ENCODE measurements at places on chromosomes 6 and 20. TPM values are rescaled to one million over a fixed set of nuclear protein-coding genes. Genes with fewer than 3 reads are reported as not detected.

DNA sequence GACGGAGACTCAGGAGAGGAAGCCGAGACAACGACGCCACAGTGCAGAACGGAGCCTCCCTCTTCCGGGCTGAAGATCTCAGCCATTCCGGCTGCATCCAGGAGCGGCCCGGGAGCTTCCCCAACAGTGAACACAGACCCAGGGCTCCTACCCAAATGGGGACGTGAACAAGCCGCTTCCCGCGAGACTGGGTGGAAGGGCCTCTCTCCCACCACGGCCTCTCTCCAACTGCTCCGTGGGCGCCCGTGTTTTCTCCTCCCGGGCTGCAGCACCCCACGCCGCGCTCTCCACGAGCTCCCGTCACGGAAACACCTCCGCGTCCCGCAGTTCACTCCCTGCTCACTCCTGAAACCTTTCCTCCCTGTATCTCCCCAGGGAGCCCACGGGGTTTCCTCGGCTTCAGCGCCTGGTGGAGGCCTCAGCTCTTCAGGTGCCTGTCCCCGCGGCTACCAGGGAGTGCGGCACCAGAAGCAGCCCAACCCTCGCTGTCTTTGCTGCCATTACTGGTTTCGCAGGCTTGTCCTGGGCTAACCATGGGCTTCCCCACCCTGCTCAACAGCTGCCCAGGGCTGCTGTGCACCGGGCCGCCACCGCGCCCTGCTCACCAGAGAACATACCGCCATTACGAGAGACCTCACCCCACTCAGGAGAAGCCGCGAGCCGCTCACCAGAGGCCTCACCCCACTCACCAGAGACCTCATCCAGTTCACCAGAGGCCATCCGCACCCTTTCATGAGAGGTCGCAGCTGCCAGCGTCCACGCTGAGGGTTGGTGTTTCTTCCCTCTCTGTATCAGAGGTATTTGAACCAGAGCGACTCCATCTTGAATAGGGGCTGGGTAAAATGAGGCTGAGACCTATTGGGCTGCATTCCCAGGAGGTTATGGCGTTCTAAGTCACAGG, 922.8 kb downstream of the QKI start:
- no peak overlapping the region for H3K27ac ChIP-seq
- peaks cover 11% of the 10 kb centered on the region for H3K36me3 ChIP-seq
- no peaks in the 10 kb centered on the region for H3K27me3 ChIP-seq
- H3K4me3 ChIP-seq: no peak overlapping the region
- DNase-seq: no peak

DNA sequence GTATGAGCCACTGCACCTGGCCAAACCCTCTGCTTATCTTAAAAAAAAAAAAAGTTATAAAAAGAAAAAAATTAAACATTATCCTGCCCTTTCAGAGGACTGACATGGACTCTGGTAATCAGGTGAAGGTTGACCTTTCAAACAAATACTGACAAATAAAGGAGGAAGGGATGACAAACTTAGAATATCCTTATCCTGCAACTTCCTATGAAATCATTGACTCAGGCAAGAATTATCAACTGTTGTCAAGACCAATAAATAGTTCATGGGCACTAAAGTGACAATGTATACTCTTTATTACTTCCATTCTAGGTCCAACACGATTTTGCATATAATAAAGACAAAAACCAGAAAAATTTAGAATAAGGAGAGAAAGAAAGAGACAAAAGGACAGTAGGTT, 117.9 kb downstream of the KIF16B start:
- DNase-seq: no peak
- no peak overlapping the region for H3K27ac ChIP-seq
- no peaks in the 10 kb centered on the region for H3K36me3 ChIP-seq

GRCh38 chr6:75281653-75282052, 2.9 kb downstream of the TMEM30A start:
- peak overlapping the region; percentile 66 for H3K4me3 ChIP-seq
- H3K4me1 ChIP-seq: peaks cover 51% of the 10 kb centered on the region
- no peaks in the 10 kb centered on the region for H3K27me3 ChIP-seq
- no peak for DNase-seq
- H3K36me3 ChIP-seq: no peaks in the 10 kb centered on the region

NKX2-2 gene
- not detected for total RNA-seq

DNA sequence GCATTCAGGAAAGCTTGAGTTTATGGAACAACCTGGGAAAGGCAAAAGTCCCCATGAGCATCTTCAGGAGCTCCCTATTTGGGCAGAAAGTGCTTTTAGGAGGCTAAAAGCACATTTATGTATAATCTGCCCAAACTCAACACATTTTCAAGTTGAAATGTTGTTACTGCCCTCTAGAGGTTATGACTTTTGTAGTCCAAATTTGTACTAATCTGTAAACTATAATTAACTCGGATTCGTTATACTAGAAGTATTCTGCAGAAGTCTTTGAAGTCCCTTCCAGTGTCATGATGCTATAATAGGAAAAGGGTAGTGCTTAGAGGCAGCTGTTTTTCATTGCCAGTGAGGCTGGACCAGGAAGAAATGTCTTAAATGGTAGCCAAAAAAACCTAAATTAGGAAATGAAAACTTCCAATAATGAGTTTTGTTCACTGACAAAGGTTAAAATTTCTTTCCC, 44.8 kb upstream of the EMILIN3 start:
- DNase-seq: no peak
- H3K27me3 ChIP-seq: no peaks in the 10 kb centered on the region
- H3K4me1 ChIP-seq: no peaks in the 10 kb centered on the region
